CD4-positive, alpha-beta T cell (primary cell): ENCODE measurements at places on chromosomes 1 and 21. TPM values are rescaled to one million over a fixed set of nuclear protein-coding genes. Genes with fewer than 3 reads are reported as not detected.
A peak's percentile ranks its signal among the peaks of the same experiment; 100 is the strongest.

- no peaks in the 10 kb centered on the region for H3K27me3 ChIP-seq
- H3K4me1 ChIP-seq, result no peaks in the 10 kb centered on the region
- no peak overlapping the region for H3K27ac ChIP-seq
- H3K36me3 ChIP-seq, result no peaks in the 10 kb centered on the region
Measured at GRCh38 chr1:220954321-220955075, 75.3 kb downstream of the HLX start.

GRCh38 chr1:2605509-2606395, 19.2 kb downstream of the PRXL2B start:
- H3K27ac ChIP-seq, result no peak overlapping the region
- H3K4me1 ChIP-seq, result no peaks in the 10 kb centered on the region
- no peak overlapping the region for H3K4me3 ChIP-seq
- DNase-seq, result no peak
- no peaks in the 10 kb centered on the region for H3K36me3 ChIP-seq
- H3K27me3 ChIP-seq, result no peaks in the 10 kb centered on the region

DNA sequence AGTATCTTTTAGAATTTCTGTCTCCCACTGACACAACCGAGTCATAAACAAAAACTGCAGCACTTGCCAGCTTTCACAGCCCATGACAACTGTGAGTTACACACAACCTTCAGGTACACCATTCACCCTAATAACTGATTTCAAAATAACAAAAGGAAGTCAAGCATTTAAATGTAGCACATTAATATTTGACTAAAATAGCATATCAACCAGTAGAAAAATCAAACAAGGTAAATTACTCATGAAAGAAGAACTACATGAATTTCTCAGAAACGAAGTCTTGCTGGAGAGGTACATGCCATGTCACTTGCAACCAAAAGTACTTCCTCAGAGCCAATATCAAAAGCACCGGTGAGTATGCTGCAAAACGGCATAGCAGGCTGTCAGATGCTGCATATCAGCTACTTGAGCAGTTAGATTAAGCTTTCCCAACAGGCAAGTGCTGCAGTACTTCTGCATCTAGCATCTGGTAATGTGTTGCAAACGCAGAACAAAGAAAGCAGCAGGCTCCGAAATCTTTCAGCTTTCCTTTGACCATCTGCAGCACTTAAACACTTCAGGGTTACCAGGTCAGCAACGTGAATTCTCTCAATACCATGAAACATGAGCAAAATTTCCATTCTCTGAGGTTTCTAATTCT, 223.2 kb downstream of the SMYD3 start:
- no peaks in the 10 kb centered on the region for H3K4me1 ChIP-seq
- no peak for DNase-seq
- H3K27ac ChIP-seq, result no peak overlapping the region
- no peaks in the 10 kb centered on the region for H3K36me3 ChIP-seq
- no peak overlapping the region for H3K4me3 ChIP-seq

- H3K27me3 ChIP-seq, result no peaks in the 10 kb centered on the region
- no peaks in the 10 kb centered on the region for H3K36me3 ChIP-seq
- no peaks in the 10 kb centered on the region for H3K4me1 ChIP-seq
- no peak overlapping the region for H3K27ac ChIP-seq
- DNase-seq, result no peak
- no peak overlapping the region for H3K4me3 ChIP-seq
Measured at GRCh38 chr1:68291688-68292384, 59.5 kb upstream of the WLS start.

GRCh38 chr1:35715568-35716002, 3.1 kb downstream of the C1orf216 start:
- DNase-seq, result peak; percentile 69
- H3K4me3 ChIP-seq, result no peak overlapping the region
- peaks cover 38% of the 10 kb centered on the region for H3K4me1 ChIP-seq
- H3K27me3 ChIP-seq, result no peaks in the 10 kb centered on the region

DNA sequence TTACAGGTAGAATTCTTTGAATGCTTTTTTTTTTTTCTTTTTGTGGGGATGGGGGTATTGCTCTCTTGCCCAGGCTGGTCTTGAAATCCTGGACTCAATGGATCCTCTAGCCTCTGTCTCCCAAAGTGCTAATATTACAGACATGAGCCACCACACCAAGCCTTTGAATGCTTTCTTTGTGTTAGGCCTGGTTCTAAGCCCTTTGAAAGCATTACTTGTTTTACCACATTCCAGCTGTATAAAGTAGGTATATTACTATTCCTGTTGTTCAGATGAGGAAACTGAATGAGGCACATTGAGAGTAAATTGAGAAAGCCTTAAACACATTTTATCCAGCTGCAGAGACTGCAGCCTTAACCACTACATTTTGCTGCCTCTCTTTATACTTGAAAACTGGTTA, 841.8 kb upstream of the ADGRL4 start:
- DNase-seq, result no peak
- H3K4me1 ChIP-seq, result no peaks in the 10 kb centered on the region
- no peak overlapping the region for H3K27ac ChIP-seq
- no peak overlapping the region for H3K4me3 ChIP-seq
- no peaks in the 10 kb centered on the region for H3K36me3 ChIP-seq

Gene SCMH1
- total RNA-seq, result 14.4 TPM

Gene NUDT17
- 2.8 TPM for total RNA-seq

Gene ARTN
- total RNA-seq, result 1.3 TPM
